ENCODE measurements at places on chromosomes 6 and 20.

GRCh38 chr6:57222743-57223077 is 603 bp upstream of the RAB23 start:
- DNase-seq, result no peak

GRCh38 chr6:47485491-47486135 is 8.0 kb downstream of the CD2AP start:
- DNase-seq, result no peak

DNA sequence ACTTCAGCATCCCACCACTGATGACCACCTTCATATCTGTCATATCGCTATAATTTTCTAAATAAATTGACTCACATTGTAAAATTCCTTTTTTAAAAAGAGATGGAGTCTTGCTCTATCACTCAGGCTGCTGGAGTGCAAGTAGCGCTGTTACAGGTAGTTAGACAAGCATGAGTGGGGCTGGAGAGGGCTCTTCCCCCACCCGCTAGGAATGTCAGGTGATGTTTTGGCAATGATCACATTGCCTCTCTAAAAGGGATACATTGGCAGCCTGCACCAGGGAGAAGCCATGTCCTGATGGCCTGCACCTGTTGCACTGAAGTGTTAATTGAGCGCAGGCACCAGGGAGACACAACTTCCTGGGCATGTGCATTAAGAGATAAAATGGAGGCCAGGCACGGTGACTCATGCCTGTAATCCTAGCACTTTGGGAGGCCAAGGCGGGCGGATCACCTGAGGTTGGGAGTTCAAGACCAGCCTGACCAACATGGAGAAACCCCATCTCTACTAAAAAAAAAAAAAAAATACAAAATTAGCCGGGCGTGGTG is 16.9 kb upstream of the SLC22A16 start:
- no peak for DNase-seq

DNA sequence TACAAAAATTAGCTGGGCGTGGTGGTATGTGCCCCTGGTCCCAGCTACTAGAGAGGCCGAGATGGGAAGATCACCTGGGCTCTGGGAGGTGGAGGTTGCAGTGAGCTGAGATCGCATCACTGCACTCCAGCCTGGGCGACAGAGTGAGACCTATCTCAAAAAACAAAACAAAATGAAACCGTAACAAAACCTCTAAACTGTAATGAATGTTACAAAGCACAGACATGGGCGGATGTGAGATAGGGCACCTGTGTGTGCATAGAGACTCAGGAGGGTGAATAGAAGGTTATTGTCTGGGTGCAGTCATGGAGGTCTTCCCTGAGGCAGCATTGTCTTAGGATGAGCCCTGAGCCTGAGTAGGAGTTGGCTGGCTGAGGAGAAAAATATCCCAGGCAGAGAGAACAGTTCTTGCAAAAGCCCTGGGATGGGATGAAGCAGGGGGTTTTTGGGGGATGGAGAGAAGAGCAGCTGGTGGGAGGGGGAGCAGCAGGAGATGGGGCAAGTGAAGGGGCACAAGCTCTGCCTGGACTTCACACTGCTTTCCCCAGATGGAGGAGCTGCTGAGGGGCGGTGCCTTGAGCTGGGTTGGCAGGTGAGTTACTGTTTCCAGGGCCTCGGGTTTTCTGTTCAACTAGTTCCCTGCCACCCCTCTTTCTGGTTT is 5.2 kb downstream of the BCAS4 start:
- DNase-seq, result no peak

- DNase-seq, result no peak
These were observed 917.7 kb downstream of the PHF3 start for GRCh38 chr6:64553249-64553786.

DNA sequence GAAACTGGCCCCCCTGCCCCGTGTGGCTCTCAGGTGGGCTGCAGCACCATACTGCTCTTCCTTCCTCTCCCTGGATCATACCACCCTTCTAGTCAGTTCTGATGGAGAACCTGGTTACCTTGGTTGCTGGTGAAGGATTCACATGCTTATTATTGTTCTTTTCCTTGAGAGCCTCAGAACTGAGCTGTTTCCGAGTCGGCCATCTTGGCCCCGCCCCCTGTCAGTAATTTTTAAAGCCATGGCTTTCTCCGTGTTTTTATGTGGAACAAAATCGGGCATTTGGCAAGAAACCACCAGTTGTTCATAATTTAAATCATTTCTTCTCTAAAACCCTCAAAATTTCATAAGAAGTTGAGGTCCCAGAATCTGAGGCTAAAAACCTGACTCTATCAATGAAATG is 493.8 kb downstream of the NKAIN2 start:
- DNase-seq, result no peak

Measured in SW 1271 (cell line).